ENCODE measurements at places on chromosomes 5 and 9. TPM values are rescaled to one million over a fixed set of nuclear protein-coding genes. Genes with fewer than 3 reads are reported as not detected.

- no peak for DNase-seq
Observed at GRCh38 chr9:133866946-133867345, 125.2 kb downstream of the VAV2 start.

- no peak for DNase-seq
Observed at GRCh38 chr9:74875656-74876055, 12.1 kb downstream of the TRPM6 start.

GRCh38 chr9:17005056-17005823 is 129.6 kb upstream of the CNTLN start:
- no peak for DNase-seq

GRCh38 chr9:136855461-136856078 is 3.4 kb downstream of the MAMDC4 start:
- no peak for DNase-seq

DNA sequence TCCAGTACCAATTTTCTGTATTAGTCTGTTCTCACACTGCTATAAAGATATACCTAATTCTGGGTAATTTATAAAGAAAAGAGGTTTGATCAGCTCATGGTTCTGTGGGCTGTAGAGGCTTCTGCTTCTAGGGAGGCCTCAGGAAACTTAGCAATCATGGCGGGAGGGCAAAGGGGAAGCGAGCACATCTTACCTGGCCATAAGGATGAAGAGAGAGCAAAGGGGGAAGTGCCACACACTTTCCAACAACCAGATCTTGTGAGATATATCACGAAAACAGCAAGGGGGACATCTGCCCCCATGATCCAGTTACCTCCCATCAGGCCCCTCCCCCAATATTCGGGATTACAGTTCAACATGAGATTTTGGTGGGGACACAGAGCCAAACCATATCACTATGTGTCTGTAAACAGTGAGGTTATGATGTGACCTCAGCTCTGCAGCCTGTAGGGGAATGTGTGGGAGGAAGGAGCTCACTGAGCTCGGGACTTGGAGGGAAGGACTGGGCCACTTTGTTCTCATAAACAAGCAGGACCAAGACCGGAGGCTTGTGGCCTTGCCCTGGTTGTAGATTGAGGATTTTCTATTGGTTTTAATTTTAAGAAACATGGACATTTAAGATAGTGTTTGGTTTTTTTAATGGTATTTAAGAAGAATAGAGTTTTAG is 85.2 kb downstream of the EHMT1 start:
- DNase-seq = no peak

SHC3 gene
- not detected for total RNA-seq

All from CD8-positive, alpha-beta T cell (primary cell).